ENCODE measurements at places on chromosomes 3 and 15. TPM values are rescaled to one million over a fixed set of nuclear protein-coding genes. Genes with fewer than 3 reads are reported as not detected.

DNA sequence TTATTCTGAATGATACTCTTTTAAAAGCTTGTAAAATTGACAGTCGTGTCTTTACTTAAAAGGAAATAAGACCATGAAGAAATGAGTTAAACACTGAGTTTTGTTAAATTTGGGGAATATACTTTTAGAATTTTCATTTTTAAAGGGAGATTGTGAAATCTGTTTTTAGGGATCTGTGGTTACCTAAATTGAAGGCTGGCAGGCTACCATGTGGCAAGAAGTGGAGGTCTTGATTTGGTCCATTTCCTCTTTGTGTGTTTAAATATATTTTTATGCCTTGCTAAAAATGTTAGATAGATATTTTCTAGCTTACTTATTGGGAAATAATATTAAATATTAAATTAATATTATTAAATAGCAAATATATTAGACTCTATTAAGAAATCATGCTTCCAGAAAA is 36.6 kb upstream of the SLC22A13 start:
- DNase-seq, result no peak

Gene P2RY14
- total RNA-seq, result not detected

DNA sequence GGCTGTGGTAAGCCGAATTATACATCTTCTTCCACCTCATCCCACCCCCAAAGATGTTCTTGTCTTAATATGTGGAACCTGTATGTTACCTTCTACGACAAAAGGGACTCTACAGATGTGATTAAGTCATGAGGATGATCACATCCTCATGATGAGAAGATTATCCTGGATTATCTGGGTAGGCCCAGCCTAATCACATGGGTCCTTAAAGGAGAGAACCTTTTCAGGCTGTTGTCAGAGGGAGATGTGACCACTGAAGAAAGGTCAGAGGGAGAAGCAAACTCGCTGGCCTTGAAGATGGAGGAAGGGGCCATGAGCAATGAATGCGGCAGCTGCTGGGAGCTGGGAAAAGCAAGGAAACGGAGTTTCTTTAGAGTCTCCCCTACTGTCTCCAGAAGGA is 12.9 kb upstream of the SCG3 start:
- no peak for DNase-seq

- no peak for DNase-seq
Observed at GRCh38 chr3:69472093-69472492, 86.2 kb upstream of the FRMD4B start.

DNA sequence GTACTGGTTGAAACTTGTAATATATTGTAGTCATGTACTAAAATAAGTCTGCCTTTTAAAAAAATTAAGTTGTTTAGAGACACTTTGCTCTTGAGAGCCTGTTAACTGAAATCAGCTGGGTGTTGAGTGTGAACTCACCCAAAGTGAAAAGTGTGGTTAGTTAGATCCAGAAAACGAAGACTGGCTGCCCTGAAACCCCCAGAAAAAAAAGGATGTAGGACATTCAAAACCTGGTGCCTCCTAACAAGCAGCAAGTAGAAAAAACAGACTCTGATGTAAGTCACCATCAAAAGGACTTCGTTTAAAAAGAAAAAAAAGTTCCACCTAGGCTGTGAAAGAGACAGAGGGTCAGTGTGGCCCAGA is 40.8 kb downstream of the UMPS start:
- no peak for DNase-seq

DNA sequence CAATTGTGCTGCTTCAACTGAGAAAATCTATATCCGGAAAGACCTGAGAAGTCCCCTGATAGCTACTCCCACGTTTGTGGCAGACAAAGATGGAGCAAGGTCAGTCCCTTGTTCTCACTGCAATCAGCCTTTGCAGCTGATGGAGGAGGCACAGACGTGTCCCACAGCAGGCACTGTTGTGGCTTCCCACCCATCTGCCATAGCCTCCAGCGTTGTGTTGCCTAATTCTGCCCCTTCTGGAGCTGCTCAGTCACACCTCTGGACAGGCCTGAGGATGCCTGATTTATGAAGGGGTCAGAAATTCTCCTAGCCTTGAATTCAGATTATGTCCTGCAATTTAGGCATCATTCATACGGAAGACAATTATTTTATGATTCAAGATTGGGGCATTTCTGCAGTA is 41.9 kb downstream of the MRPS25 start:
- no peak for DNase-seq

DNA sequence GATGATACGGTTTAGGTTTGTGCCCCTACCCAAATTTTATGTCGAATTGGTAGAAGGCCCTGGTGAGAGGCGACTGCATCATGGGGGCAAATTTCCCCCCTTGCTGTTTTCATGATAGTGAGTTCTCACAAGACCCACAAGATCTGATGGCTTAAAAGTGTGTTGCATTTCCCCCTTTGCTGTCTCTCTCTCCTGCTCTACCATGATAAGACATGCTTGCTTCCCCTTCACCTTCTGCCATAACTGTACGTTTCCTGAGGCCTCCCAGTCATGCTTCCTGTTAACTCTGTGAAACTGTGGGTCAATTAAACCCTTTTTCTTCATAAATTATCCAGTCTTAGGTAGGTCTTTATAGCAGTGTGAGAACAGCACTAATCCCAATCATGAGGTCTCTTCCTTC is 381.2 kb downstream of the RSL24D1 start:
- no peak for DNase-seq

Gene FBXL22
- 0.20 TPM for total RNA-seq

Gene OSTN
- total RNA-seq, result not detected

Gene PSMD2
- total RNA-seq, result 200 TPM

DNA sequence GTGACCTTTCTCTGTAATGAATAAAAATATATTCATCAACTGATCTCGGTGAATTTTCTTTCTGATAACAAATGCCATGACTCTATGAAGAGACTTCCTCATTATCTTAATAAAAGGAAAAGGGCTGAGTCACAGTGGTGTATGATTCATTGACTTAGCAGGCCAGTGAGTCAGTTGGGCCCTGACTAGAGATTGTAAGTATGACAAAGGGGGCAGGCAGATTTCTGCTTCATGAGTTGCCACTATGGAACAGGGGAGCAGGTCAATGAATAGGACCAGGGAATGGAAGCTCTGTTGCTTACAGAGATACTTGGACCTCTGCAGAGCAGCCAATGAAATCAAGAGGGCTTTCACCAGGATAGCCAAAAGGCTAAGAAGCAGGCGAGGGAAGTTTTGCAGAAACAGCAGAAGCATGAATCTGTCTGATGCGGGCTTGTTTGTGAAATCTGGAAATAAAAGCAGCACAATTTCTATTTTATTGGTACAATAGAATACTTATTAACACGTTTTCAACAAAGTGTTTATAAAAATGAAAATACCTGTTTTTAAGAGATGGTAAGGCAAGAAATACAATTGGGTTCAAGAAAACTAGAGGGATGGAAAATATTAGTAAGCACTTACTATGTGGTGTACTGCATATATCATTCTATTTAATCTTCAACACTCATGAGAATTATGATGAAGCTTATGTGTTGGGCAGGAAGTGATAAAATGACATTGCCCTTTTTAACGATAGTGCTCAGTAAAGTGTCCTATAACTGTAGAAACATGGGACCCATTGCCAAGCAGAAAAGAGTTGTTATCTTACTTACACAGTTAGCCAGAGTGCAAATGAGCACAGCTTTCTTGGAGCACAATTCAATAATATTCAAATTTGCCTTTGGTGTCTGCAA is 169.8 kb upstream of the MYRIP start:
- peak; percentile 40 for DNase-seq

GRCh38 chr3:138460536-138461205 is 26.3 kb downstream of the ESYT3 start:
- DNase-seq, result no peak

- DNase-seq, result no peak
Observed at GRCh38 chr3:38348903-38349302, 2.3 kb downstream of the XYLB start.

Gene RTP3
- total RNA-seq, result 0.09 TPM

DNA sequence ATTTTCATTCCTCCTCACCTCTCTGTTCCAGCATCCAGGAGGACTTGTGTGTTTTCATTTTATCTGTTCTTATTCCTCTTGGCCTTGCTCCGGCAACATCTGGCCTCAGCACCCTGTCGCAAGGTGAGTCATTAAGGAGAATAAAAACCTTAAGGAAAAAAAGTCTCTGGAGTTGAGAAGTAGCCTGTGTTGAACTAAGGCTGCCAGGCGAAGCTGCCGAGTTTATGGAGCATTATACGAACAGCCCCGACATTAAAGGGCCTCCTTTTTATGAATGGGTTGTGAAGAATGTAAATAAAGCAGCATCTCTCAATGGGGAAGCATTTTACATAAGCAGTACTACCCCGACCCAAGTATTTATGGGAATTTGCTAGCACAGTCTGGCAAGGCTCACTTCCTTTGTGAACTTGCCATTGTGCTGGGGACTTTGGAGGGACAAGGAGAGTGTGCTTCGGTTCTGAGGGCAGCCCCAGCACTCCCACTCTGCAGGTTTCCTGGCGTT is 4.7 kb downstream of the BAHD1 start:
- no peak for DNase-seq

DNA sequence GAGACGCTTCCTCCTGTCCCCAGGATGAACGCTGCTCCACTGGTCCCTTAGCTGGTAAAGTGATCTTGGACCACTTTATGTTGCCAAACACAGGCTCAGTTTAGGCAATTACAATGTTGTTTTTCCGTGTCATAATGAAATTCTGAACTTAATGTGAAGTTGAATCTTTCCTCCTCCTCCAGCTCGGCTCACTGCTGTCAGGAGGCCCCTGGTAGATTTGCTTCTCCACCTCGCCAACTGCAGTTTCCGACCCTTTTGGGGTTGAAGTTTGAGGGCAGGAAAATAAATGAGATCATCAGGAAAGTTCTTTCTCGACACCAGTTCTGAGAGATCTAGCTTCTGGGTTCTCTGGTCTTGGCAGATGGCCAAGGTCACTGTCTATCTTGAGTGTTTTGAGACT is 27.8 kb downstream of the CFAP161 start:
- no peak for DNase-seq

Gene CD80
- total RNA-seq, result not detected

Gene SHF
- 16.8 TPM for total RNA-seq

GRCh38 chr3:184466413-184466960 is 86.6 kb downstream of the CHRD start:
- no peak for DNase-seq

Gene KLHDC8B
- 17.7 TPM for total RNA-seq

Gene ANKRD63
- not detected for total RNA-seq

Gene COL6A5
- not detected for total RNA-seq

Gene GOLGA8J
- total RNA-seq, result not detected

Gene GALNT15
- total RNA-seq, result not detected

Gene LRRC15
- total RNA-seq, result not detected

Gene ZNF197
- total RNA-seq, result 6.8 TPM

Gene TEX55
- total RNA-seq, result not detected

Gene C3orf70
- total RNA-seq, result 2.4 TPM

- DNase-seq, result no peak
Observed at GRCh38 chr3:100782906-100783305, 73.6 kb downstream of the TFG start.

GRCh38 chr3:173301647-173302046 is 95.9 kb upstream of the NLGN1 start:
- DNase-seq, result no peak

Gene REC114
- total RNA-seq, result not detected

DNA sequence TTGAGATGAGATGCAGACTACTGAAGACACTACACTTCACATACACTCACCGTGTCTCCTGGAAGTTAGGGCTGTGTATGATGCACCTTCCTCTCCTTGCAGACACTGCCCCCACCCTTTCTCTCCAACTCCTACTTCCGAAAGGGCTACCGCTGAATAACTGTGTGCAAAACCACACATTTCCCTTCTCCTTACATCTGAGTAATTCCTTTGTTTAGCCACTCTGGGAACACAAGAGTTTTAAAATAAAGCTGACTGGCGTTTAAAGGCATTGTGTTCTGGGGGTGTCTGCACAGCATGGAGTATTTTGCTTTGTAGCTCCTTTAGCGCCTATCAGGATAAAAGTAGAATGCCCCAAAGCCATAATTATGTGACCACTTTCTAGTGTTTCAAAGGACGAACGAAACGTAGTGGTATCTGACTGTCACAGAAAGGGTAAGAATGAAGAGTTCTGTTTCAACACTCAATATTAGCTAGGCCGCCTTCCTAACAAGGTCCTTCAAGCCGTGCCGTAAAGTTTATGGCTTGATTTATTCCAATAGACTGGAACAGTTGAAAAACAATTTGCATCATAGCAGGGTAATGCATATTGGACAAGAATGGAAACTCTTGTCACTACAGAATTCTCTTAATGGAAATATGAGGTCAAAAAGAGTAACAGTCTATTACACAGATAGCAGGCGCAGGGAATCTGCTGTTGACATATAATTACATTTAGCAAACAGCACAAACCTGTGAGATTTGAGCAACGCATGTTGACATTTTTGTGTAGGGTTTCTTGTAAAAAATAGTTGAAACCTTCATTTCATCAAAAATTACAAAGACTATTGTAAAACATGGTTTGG is 619.9 kb downstream of the FOXP1 start:
- DNase-seq, result no peak

DNA sequence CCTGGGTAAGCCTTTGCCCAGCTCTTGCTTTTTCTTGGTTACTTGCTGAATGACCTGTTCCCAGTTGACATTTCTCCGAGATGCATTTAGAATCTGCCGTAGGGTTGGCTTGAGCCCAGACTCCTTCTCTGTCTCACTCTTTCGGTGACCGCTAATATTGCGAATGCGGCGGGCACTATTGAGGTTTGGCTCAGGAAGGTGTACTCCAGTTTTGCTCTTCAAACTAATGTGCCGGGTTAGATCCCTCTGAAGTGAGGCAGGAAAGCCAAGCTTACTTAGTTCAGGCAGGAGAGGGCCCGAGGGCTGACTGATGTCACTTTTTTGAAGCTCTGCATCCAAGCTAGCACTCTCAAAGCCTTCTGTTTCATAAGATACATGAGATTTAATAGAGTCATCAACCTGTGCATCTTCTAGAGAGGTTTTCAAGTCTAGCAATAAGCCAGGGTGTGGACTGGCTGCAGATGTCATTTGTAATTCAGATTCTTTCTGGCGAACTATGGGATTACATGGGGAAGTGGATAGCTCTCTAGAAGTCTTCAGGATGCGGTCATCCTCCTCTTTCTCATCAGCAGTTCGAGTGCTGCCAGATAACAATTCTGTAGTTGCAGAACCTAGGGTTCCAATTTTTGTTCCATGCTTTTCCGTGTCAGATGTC is 41.0 kb downstream of the ZNF106 start:
- DNase-seq, result no peak

GRCh38 chr3:44654039-44654438 is 5.5 kb downstream of the ZNF35 start:
- no peak for DNase-seq
